T-helper 2 cell treated with Interferon-gamma antibody and Interleukin-4, amounts not matched to agents 5 μg/mL and 100 μg/mL, for 36 hours (primary cell): ENCODE measurements at places on chromosomes 13 and 19.

DNA sequence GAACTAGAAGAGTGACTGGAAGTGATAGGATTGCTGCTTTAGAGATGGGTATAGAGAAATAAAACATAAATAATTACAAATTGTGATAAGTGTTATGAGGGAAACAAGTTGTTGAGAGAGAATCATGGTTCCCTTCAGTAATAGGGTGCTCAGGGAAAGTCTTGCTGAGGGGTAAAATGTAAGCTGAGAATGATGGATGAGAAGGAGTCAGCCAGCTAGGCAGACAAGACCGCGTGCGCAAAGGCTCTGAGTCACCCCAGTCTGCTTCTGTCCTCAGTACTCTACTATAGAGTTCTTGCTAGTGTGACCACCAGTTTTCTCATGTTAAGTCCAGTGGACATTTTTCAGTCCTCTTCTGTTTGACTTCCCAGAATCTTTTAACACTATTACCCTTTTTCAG lies 39.5 kb downstream of the PCCA start:
- no peak for DNase-seq

DNA sequence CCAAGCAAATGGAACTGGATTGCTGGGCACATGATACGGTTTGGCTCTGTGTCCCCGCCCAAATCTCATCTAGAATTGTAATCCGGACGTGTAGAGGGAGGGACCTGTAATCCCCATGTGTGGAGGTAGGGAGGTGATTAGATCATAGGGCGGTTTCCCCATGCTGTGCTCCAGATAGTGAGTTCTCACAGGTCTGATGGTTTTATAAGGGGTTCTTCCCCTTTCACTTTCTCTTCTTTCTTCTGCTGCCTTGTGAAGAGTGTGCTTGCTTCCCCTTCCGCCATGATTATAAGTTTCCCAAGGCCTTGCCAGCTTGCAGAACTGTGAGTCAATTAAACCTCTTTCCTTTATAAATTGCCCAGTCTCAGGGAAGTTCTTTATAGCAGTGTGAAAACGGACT lies 32.6 kb upstream of the MTIF3 start:
- no peak for DNase-seq

DNA sequence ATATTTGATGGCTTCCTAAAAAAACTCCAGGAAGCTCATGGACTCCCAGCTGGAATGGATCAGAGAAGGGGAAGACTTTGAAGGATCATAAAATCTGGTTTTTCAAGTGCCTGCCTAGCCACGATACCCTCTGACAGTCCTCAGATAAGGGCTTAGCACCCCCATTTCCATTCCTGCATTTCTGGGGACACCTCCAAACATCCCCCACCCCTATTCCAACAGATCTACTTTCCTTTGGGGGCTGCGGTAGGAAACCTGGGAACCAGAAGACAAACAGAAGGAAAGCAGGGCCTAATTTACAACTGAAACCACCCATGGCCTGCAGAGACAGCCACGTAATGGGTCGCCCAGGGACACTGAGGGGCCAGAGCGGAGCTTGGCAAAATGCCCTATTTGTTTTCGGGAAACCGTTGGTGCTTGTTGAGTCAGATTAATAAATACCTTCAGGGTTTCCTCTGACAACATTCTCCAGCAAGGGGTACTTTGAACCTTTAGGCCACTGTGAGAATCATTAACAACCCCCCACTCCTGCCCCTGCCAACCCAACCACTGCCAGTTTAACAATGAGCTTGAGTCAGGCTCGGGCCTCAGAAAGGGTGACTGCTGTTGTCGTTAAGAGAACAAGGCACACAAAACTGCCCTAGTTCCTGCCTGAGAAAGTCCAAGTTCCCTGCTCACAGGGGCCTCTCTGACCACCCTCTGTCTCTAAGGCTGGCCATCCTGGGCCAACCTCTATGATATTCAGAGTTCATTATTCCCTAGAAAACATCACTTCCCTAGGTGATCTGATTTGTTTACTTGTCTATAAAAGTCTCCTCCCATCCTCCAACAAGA lies 23.5 kb downstream of the RHPN2 start:
- no peak for DNase-seq

GRCh38 chr13:34772881-34773280 lies 169.2 kb upstream of the NBEA start:
- DNase-seq: no peak

GRCh38 chr13:43339805-43340550 lies 316.6 kb downstream of the DNAJC15 start:
- no peak for DNase-seq
